ENCODE measurements at places on chromosomes 7 and 10.

DNA sequence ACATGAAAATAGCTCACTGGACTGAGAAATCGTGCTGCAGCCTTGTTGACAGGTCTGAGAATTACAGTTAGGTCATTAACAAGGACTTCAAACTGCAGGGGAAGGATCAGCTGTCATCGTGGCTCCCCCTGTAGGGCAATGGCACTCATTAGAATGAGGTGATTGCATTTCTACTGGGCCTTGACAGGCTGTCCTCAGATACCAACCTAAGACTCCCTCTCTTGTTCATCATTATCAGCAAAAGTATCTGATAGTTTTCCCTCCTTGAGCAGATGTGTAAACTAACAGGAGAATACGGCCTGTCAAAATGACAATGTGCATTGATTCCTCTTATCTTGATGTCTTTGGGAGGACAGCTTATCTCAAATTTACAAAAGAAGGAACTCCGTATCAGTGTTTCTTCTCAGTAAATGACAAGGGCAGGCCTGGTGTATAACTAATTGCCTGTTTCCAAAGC lies 648.5 kb upstream of the LRRN3 start:
- no peak for DNase-seq

DNA sequence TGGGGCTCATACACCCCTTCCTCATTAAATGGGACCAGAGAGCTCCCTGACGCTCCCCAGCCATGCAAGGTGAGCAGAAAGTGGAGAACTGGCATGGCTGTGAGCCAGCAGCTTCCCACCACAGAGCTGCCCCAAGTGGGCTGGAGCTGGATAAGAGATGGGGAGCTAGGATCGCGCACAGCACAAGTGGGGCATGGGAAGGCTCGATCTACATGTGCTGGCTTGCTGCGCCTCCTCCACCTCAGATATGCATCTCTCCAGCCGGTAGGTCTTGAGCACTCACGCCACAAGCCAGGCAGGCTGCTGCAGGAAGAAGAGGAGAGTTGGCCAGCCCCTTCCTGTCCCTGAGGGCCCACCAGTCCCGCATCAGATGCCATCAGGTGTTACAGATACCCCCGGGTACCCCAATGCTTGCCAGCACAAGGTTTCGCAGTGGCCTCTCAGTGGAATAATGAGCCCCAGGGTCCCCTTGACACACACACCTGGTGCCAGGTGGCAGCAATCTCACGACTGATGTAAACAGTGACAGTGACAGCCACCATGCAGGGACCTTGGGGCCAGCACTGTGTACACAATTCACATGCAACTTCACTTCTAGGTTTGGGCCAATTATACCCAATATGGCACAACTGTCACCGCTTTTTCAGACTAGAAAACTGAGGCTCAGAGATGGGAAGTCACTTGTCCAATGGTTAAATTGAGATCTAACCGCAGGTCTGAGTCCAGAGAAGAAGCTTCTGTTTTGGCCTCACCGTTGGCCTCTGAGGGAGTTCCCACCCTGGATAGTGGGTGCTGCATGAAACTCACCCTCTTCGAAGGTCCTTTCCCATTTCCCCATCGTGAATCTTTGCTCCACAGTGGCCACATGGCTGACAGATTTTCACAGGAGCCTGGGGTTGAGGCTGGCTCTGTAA lies 79.3 kb downstream of the OAT start:
- DNase-seq: no peak

GRCh38 chr7:65235586-65235985 lies 138.1 kb upstream of the ZNF92 start:
- no peak for DNase-seq

- no peak for DNase-seq
Observed at GRCh38 chr10:122462533-122463465, 1.4 kb downstream of the HTRA1 start.

DNA sequence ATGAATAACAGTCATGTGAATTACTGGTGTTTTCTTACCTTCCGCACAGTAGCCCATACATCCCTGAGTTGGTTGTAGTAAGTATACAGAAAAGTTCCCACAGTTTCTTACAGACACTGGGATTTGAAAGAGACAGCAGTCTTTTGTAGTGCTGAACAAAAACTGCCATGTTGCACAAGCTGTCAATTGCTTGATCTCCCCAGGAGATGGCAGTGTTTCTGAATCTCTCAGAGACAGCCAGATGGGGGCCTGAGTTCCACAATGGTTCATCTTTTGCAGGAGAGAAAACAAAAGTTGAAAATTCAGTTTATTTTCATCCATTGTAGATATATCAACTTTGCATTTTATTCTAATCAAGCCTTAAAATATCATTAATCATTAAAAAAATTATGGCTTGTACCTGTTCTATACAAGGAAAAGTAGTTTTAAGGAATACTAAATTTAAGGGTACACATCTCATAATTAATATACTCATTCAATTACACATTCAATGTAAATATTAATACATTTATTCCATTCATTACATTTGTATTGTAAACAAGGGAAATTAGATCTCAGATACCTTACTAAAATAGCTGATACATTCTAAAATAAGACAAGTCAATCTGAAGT lies 14.5 kb downstream of the VWDE start:
- no peak for DNase-seq

GRCh38 chr7:131688738-131689661 lies 132.6 kb upstream of the PODXL start:
- peak; percentile 4 for DNase-seq

DNA sequence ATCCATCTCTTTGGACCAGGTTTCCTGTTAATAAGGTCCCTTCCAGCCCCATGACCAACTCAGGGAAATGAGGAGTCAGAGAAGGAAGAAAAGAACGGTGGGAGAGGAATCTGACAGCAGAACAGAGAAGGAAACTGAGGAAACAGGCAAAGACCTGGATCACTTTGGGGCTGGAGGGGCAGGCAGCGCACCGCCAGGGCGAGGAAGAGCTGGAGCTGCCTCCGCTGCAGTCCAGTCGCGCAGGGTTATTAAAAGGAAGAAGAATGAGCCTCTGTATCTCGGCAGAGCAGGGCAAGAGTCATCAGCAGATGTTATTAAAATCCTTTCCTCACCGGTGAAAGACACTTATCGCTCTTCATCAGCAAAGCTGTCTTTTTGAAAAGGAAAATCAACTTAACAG lies 37.7 kb upstream of the R3HCC1L start:
- DNase-seq: no peak

DNA sequence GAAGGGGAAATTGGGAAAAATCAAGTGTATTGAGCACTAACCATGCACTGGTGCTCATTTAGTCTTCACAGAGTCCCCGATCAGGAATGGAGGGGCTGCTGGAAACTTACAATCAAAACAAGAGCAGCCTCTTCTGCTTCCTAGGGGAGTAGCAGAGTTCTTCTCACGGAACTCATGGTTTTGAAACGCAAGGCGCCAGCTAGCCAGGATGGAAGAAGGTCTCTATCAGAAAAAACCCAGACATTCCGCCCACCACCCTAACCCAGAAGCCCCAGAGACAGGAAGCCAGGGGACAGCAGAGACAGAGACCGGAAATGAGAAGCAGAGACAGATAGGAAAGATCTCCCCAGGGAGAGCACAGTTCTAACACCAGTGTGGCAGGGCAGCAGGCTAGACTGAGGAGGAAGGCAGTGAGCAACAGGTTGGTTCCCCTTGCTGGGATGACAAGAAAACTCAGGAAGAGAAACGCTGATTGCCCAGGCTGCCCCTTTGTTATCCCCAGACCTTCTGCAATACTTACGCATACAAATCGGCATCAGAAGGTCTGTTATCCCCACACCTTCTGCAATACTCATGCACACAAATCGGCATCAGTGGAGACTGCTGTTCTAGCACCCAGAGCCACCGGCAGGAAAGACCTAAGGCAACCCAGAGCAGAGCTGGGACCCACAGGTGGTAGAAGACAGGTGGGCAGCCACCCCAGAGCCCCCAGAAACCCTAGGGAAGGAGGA lies 99.2 kb downstream of the CPXM2 start:
- no peak for DNase-seq

- no peak for DNase-seq
Observed at GRCh38 chr7:78226059-78226719, 427.6 kb downstream of the PHTF2 start.

- DNase-seq: no peak
Observed at GRCh38 chr7:64618785-64619456, 47.0 kb upstream of the ZNF107 start.

GRCh38 chr10:58994226-58995057 lies 182.0 kb upstream of the PHYHIPL start:
- DNase-seq: no peak

DNA sequence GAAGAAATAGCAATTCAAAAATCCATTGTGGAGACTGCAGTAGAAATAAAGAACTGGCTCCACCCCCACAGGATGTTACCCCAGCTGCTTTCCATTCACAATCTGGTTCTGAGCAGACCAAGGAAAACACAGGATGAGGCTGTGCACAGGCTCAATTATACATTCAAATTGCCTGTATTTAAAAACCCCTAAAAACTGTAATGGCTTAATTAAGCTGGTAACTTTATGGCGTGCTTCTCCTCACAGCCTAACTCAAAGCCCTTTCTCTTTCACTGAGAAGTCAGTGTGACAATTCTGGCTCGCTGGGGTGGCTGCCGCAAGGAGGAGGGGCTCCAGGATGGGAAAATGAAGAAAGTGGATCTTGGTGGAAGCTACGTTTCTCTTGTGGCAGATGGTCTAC lies 1191.1 kb downstream of the SORCS1 start:
- no peak for DNase-seq

DNA sequence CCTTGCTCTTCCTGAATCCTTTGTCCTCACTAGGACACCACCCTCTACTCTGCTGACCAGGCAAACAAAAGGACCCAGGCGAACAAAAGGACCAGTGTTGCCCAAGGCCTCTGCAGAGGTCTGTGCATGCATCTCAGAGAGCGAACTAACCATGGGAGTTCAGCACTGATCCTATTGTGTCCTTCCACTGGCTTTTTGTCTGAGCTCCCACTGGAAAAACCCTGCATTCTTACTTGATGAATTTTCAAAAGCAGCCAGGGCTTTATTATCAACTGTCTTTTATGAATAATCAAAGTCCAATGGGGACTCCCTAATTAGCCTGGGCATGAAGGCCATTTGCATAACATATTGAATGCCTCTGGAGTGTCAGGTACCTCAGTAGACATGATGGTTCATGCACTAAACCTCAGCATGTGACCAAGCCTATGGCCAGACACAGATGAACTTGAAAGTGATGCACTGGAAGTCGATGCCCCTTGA lies 140.6 kb downstream of the KCNMA1 start:
- DNase-seq: no peak

GRCh38 chr10:102914781-102915180 lies 3.3 kb upstream of the CNNM2 start:
- no peak for DNase-seq

DNA sequence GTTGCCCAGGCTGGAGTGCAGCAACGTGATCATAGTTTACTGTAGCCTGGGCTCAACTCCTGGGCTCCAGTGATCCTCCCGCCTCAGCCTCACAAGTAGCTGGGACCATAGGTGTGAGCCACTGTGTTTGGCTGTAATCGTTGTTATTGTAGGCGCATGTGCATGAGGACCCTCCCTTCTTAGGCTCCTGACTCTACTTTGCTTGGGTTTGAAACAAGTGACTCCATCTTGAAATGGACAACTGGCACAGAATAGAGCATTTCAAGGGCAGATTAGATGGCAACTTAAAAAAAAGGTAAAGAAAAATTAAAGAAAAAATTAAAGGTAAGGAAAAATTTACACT lies 15.4 kb upstream of the GIMAP8 start:
- DNase-seq: no peak

GRCh38 chr7:80439894-80440821 lies 71.7 kb downstream of the GNAT3 start:
- DNase-seq: no peak

- DNase-seq: no peak
Observed at GRCh38 chr10:76430061-76430645, 998.7 kb downstream of the LRMDA start.

- DNase-seq: no peak
Observed at GRCh38 chr7:107666790-107667189, 6.2 kb downstream of the SLC26A4 start.

GRCh38 chr7:154750353-154750801 lies 252.5 kb downstream of the PAXIP1 start:
- no peak for DNase-seq

DNA sequence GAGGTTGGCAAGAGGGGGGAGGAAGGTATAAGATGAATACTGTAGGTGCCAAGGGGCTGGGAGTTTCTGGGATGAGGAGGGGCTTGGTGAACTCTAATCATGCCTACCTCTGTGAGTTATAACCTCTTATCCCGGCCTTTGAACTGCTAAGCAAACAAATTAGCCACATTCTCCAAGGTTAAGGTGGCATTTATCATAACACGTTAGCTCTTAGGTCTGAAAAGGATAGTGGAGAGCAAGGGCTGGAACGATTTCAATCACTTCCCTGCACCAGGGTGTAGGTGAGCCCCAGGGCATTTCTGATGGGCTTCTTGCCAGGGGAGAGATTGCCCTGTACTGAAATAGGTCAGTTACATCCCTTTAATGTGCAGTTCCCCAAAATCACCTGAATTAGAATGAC lies 28.6 kb upstream of the DMBT1 start:
- DNase-seq: no peak

- no peak for DNase-seq
Observed at GRCh38 chr7:151886783-151887182, 9.9 kb upstream of the PRKAG2 start.

- no peak for DNase-seq
Observed at GRCh38 chr7:79789584-79790345, 336.3 kb upstream of the MAGI2 start.

DNA sequence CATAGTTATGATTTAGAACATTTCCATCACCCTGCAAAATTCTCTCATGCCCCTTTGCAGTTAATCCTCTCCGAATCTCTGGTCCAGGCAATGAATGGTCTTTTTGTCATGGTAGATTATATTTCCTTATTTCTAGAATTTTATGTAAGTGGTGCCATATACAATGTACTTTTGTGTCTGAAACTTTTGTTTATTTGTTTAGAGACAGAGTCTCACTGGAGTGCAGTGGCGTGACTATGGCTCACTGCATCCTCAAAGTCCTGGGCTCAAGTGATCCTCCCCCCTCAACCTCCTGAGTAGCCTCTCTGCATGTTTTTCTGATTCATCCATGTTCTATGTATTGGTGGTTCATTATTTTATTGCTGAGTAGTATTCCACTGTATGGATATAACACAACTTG lies 23.2 kb upstream of the PDK4 start:
- DNase-seq: no peak

DNA sequence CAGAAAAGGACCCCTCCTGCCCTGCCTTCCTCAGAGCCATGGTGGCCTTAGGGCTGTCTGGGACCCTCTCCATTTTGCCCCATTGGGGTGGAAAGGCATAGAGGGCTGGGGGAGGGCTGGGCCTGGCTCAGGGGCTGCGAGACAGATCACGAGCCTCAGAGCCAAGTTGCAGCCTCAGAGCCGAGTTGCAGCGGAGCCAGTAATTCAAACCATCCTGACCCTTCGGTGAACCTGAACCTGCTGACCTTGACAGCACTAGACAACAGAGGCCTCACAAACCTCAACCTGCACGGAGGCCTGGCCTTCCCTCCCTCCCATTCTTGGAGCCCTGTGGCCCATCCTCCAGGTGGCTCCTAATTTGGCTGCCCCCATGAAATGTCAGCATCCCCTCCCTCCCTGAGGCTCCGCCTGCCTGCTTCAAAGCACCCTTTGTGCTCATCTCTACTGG lies 45.4 kb downstream of the PAX2 start:
- no peak for DNase-seq
